ENCODE measurements at places on chromosomes 11 and 22.

GRCh38 chr11:5818245-5818886, 9.6 kb downstream of the OR52N2 start:
- DNase-seq = no peak

DNA sequence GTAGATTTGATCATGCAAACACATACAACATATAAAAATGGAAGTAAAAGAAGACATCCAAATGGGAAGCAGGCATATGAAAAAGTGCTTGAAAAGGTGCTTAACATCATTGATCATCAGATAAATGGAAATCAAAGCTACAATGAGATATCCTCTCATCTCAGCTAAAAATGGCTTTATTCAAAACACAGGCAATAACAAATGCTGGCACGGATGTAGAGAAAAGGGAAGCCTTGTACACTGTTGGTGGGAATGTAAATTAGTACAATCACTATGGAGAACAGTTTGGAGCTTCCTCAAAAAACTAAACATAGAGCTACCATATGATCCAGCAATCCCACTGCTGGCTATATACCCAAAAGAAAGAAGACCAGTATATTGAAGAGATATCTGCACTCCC, 549 bp upstream of the TCN1 start:
- no peak for DNase-seq

- no peak for DNase-seq
Measured at GRCh38 chr22:36913427-36914389, at the start of gene CSF2RB. TSS of gene CSF2RB (plus strand) at chr22:36913628. CDS start at chr22:36922208, 8,580 bp downstream.

DNA sequence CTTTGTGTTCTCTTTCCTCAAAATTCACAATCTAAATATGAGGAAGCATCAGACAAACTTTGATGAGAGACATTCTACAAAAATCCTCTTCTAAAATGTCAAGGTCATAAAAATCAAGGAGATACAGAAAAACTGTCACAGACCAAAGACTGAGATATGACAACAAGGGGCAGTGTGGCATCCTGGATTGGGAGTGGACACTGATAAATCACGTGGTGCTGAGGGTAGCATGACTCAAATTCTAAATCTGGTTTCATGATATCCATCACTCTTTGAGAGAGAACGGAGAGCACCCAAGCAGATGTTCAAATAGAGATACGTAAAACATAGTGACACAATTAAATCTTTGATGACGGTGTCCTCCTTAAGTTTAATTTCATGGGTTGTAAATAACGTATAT, 13.0 kb upstream of the CARD18 start:
- no peak for DNase-seq

DNA sequence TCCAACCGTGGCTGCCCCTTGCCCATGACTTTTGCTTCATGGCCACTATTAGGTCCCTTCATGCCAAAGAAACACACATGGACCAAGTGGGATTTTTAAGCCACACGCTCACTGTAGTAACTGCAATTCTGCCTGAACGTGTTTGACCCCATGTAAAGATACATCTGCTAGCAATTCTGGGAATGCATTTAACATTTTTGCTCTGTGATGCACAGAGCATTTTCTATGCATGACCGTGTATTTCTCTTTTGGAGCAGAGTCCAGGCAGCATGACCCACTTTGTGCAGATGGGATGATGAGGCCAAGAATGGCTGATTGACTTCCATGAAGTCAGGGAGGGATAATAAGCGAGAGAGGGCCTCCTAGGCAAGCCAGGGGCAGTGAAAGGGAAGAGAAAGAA, 108.5 kb downstream of the TP53I11 start:
- DNase-seq = peak; percentile 59

GRCh38 chr11:121780971-121781370, 328.2 kb upstream of the SORL1-AS1 start:
- DNase-seq = no peak

DNA sequence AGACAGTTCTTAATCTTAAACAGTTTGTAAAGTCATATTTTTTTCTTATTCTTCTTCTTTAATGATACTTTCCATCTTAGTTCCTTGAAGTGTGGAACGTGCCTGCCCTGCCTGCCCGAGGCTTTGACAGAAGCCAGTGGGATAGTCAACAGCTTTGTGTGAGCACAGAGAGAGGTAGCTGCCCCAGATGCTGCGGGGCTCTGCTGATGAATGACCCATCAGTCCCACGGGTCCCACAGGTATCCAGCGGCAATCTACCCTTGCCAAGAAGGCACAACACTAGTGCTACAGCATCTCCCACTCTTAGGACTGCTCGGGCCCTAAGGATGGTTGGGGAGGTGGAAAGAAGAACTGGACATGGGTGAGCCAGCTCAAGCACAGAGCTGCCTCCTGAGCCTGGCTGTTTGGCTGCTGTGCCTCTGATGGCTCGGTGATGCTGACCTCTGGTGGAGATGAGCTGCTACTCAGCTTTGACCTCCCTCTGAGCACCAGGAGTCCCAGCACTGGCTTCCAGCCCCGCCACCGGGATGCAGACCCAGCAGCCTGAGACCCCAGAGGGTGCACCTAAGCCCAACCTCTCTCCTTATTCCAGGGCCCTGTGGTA, 11.8 kb upstream of the APLNR start:
- DNase-seq = peak; percentile 69

DNA sequence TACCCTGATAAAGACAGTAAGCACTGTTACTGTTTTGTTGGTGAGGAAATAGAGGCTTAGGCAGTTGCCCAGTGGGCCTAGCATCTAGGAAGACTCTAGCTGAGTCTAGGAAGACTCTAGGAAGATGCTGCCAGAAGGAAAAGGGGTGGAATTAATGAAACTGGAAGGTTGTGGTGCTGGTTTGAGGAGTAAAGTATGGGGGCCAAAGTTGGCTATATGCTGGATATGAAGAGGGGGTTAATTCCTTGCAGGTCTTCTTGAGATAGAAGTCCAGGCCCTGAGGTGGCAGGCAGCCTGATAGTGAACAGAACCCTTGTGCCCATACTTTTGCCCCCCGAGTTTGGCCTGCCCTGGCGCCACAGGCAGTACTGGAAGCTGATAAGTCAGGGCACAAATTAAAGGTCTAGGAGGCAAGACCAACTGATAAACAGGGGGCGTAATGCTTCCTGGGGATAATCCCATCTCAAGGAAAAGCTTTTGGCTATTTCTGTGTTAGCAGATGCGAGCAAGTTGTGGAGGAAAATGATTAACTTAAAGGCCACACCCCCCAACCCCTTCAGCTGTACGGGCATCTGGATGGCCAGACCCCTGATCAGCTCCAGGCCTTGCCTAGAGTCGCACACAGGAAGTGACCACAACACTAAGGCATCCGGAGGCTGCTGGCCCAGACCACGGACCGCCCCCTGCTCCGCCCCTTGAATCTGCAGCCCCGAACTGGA, 3.1 kb downstream of the ILK start:
- peak; percentile 82 for DNase-seq

DNA sequence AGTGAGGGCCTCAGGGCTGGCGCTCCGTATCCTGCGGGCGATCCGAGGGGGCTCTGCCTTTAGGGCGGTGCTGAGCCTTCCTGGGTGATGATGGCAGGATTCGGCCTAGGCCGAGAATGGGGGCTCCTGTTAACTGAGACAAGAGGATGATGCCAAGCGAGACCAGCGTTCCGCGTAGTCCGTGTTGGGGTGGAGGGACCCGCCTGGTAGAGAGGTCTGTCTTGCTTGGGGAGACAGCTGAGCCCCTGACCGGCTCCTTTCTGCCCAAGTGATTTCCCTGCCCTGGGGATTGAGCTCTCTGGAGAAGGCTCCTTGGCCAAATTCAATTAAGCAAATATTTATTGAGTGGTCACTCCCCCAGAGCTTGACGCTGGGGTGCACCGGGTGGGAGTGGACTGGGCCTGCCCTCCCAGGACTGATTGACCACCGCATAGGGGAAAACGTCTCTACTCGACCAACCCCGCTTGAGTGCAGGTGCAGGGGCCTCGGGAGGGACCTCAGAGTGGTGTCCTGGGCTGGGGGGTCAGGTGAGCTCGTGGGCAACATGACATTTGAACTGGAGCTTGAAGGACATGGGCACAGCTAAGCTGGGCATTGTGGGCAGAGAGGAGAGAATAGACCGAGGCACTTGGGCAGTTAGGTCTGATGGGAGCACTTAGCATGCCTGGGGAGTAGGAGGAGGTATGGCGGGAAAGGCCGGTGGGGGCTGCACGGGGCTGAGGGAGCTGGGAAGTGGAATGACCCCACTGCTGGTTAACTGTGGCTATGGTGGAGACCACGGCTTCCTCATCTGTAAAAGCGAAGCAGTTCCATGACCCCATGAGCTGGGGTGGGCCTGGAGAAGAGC, 1.1 kb downstream of the GNAZ start:
- DNase-seq = no peak

GRCh38 chr11:1105183-1105565, 30.5 kb downstream of the MUC2 start:
- no peak for DNase-seq

GRCh38 chr11:134613646-134614045, 201.6 kb upstream of the B3GAT1 start:
- no peak for DNase-seq

- no peak for DNase-seq
Measured at GRCh38 chr11:20110908-20111669, 49.2 kb downstream of the DBX1 start.

DNA sequence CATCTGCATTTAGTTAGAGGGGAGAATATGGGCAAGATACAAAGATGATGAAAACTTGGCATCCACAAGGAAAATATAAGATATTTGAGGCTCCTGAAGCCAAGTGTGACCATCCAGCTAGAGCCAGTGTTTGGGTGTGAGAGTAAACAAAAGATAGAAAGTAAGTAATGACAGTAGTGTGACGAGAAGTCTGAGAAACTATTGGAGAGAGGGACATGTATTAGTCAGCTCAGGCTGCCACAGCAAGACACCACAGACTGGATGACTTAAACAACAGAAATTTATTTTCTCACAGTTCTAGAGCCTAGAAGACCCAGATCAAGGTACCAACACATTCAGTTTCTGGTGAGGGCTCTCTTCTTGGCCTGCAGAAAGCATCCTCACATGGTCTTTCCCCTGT, 6.4 kb upstream of the CCKBR start:
- DNase-seq = no peak

- no peak for DNase-seq
Measured at GRCh38 chr22:41939981-41940831, 6.7 kb downstream of the CENPM start.

Measured in amniotic stem cell (primary cell).